ENCODE measurements at places on chromosomes 2 and 18. TPM values are rescaled to one million over a fixed set of nuclear protein-coding genes. Genes with fewer than 3 reads are reported as not detected.

- no peak for DNase-seq
Observed at GRCh38 chr2:132652474-132652873, 17.5 kb downstream of the LYPD1 start.

- peak; percentile 71 for DNase-seq
Observed at GRCh38 chr2:144694456-144694855, 174.5 kb upstream of the ZEB2 start.

DNA sequence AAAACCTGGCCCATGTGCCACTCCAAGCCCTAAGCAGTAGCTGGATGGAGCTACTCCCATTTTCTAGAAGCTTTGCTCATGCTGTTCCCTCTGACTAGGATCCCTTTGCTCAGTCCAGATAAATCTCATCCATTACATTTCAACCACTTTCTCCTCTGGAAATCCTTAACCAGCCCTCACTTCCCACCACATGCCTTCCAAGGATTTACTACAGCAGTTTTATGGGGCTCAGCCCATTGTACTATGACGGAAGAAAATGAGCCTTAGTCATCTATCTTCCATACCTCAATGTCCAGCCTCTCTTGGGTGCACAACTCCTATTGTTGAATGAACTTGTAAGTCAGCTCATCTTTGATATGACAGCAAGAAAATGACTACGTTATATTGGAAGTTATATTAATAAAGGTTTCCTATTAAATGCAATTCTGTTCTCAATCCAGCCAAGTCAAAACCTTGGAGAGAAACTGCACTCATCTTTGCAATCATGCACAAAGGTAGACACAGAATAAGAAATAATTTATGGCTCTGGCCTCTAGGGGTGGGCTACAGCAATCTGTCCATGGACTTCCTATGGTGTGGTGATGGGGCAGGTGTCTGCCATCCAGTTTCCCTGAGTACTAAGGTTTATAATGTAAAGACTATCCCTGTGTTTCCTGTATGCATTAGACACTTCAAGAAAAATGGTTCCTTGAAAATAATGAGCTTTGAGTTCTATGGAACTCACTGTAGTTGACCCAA, 3.4 kb downstream of the B4GALT6 start:
- DNase-seq = peak; percentile 18

- DNase-seq = no peak
Observed at GRCh38 chr2:48415836-48416515, 114.0 kb upstream of the STON1 start.

AMMECR1L gene
- 32.6 TPM for total RNA-seq

- DNase-seq = no peak
Observed at GRCh38 chr2:157267476-157267875, 10.0 kb downstream of the GALNT5 start.

GRCh38 chr18:58225101-58225500, 181.1 kb downstream of the NEDD4L start:
- no peak for DNase-seq

Data from MCF 10A (cell line).